ENCODE measurements at places on chromosomes 16 and 17.

DNA sequence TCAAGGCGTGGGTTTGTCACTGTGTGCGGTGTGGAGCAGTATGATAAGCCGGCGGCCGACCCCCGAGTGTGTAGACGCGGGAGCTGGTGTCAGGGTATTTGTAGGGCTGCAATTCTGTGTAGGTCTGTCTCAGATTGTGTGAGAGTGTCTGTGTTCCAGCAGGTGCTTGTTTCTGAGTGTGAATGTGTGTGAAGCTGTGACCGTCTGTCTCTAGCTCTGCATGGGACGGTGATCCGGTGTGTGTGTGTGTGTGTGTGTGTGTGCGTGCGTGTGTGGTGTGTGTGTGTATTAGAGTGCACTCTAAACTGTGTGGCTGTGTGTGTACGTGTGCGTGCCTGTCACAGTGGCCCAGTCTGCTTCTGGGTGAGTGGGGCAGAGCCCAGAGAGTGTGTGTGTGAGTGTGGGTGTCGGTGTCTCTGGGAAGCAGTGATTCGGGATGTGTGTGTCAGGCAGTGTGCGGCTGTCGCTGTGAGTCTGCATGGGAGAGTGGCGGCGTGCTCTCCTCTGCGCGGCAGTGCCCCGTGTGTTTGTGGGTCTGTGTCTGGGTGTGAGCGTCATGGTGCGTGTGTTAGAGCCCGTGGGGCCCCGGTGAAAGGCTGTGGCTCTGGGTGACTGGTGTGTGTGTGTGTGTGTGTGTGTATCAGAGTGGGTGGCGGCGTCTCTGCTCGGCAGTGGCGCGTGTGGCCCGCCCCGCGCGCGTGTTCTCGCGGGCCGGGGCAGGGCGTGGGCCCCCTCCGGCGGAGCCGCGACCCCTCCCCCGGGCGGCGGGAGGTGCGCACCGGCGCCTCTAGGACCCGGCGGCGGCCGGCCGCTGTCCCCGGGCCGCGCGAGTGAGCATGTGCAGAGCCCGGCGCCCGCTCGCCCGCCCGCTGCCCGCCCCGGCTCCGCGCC, at the start of gene WSCD1:
Gene WSCD1, plus strand, starts transcription at position 841 of the 891 bp plus-strand sequence. CDS start 10,280 bp downstream, outside the sequence.
- no peak for DNase-seq

- DNase-seq: no peak
Measured at GRCh38 chr16:30032083-30032819, 1.2 kb upstream of the TLCD3B start.

- DNase-seq: no peak
Measured at GRCh38 chr17:14125518-14126137, 56.3 kb downstream of the COX10 start.

DNA sequence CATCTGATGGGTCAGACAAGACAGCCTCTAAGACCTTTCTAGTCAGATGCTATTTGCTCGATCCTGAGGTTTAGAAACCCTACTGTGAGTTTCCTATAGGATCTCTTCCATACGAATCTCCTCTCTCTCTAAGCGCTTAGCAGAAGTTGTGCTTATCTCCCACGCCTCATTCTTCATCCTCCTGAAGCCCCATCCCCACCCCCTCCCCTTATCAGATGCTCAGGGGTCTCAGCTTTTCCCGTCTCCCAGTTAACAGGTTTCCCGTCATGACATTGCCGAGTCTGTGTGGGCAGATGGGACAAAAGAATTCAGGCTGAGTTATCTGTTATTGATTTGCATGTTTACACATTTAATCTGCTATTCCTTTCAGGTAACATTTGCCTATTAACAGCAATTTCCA, 99.0 kb upstream of the PIRT start:
- DNase-seq: no peak

- DNase-seq: no peak
Measured at GRCh38 chr16:68416057-68417046, 32.0 kb downstream of the SMPD3 start.

All from stimulated activated CD8-positive, alpha-beta memory T cell treated with anti-CD3 and anti-CD28 coated beads, Interleukin-4, amount 100 ng/mL, for 1 hour (primary cell).